ENCODE measurements at places on chromosomes 1 and 21.

GRCh38 chr1:204154568-204155255, 2.9 kb upstream of the ETNK2 start:
- DNase-seq, result peak; percentile 57

- peak; percentile 51 for DNase-seq
Observed at GRCh38 chr1:168772428-168773060, 43.5 kb upstream of the DPT start.

DNA sequence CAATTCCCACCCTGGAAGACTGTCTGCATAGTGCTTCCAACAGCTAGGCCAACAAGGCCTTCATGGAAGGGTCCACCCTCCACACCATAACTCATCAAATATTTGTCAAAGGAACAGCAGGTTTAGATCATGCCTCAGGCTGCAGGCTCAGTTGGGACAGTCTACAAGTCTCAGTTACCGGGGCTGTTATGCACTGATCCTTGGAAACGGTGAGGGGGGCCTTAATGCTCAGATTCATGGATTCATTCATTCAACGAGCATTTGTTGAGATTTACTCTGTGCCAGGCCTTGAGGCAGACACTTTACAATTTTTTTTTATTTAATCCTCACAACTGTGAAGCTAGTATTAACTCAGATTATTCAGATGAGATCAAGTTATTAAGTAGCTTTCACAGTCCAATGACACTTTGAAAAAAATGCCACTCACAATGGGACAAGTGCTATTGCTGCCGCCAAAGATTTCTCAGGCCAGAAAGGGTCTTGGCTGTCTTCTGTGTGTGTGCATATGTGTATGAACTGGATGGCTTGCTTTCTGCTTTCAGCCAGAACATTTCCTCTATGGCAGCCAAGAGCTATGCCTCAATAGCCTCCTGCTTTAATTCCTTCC, 8.9 kb upstream of the C1orf216 start:
- DNase-seq, result peak; percentile 59

GRCh38 chr1:119510046-119510445, 3.0 kb downstream of the HSD3B1 start:
- DNase-seq, result no peak

DNA sequence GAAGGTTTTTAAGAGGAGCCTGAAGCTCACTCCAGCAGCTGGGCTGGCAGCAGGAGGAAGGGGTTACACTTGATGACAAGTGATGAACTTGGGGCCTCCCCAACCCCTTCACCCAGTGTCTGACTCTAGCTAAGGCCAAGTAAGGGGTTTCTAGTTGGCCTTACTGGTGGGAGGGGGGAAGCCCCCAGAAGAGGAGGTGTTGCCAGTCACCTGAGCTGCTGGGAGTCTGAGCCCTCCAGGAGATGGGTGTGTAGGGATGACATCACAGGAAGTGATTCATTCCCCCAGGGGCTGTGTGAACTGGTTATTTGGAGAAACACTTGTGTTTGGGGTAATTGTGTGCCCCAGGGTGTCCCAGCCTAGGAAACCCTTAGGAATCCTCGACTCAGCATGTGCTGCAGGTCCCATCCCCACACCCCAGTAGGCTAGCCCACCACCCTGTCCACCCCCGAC, 3.1 kb downstream of the PADI1 start:
- peak; percentile 22 for DNase-seq

GRCh38 chr1:42684139-42684538, 1.9 kb downstream of the YBX1 start:
- DNase-seq, result no peak

DNA sequence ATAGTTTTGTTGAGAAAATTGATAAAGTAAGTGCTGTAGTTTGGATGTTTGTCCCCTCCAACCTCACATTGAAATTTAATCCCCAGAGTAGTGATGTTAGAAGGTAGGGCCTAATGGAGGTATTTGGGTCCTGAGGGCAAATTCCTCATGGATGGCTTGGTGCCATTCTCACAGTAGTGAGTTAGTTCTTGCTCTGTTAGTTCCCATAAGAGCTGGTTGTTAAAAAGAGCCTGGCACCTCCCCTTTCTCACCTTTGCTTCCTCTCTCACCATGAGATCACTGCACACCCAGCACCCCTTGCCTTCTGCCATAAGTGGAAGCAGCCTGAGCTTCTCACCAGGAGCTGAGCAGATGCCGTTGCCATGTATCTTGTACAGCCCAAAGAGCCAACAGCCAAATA, 354.8 kb upstream of the NFIA start:
- no peak for DNase-seq

DNA sequence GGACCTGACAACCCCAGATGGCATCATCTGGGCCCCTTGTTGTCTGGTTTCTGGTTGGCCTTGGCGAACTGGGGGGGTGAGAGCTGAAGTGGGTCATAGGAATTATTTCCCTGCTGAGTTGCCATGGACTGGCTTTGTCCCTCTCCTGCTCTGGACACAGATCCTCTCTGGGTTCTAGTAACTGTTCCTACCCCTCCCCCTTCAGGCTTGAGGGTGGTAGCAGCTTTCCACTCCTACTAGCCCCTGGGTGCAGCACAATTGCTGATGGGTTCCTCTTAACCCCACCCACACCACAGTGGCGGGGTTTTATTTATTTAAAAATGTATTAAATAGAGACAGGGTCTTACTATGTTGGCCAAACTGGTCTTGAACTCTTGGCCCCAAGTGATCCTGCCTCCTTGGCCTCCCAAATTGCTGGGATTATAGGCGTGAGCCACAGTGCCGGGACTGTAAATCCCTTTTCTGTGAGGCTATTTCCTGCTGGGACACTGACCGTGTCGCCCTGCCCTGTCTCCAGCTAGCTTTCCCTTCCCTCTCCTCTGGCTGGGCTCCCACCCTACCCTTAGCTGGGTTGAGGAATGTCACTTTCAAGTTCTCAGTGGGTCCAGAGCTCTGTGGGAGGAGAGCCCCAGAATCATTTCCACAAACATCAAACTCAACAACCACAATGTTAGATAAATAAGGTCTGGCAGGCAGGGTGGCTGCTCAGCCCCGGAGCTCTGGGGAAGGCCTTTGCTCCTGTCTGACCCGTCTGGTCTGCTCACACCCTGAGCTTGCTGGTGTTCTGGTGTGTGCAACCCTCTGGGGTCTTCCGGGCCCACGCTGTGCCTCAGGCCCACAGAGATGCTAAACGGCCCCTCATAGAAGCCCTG, 112.7 kb upstream of the WNT4 start:
- DNase-seq, result no peak

DNA sequence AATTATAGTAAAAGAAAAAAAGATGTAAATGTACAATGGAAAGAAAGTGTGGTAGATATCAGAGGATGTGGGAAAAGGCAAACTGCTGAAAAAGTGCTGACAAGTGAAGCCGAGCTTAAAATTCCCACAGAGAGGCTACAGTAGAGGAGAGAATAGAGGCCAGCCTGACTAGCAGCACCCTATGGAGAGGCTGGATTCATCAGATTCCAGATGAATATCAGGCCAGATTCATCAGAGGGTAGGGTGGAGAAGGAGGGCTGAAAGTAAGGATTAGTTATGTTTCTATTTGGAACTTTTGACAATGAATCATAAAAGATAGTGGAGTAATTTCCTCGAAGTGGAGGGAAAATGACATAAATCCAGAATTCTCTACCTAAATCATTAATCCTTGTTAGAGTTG, 60.4 kb upstream of the NEK7 start:
- no peak for DNase-seq

DNA sequence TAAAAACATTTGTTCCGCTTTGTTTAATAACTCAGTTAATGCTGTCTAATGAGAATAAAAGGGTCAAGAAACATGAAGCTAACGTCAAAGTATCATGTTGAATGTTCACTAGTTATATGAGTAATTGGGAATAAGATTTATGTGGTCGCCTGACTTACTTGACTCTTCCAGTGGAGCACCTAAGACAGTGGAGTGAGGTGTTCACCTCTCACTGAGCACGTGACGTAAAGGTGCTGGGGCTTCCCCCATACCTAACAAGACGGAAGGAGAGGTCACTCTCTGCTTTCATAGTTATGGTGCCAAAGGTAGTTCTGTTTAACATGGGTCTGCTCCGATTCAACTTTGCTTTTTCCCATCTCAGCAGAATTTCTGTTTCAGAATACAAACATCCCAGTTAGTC, 686 bp downstream of the KMO start:
- no peak for DNase-seq

DNA sequence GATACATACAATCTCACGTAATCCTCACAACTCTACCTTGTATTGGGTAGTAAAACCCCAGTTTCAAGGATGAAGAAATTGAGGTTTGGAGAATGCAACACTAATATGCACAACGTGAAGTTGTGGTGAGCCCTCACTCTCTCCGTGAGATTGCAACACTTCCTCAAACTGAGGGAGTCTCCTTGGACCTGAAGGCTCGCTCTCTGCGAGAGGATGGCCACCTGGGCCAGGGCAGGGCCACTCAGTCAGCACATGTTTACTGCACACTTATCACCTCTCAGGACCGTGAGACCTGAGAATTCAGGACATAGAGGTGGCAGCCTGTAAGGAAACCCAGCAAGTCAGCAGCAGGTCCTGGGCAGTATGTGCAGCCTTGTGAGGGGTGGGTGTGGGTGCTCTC, 8.7 kb downstream of the SH3BP5L start:
- no peak for DNase-seq

- no peak for DNase-seq
Observed at GRCh38 chr1:110070671-110071242, at the start of gene ALX3. Gene ALX3, minus strand, starts transcription at chr1:110070672. Its CDS starts 60 bp downstream, at chr1:110070612.

- DNase-seq, result no peak
Observed at GRCh38 chr1:93433407-93433961, 14.4 kb upstream of the FNBP1L start.

GRCh38 chr1:167635941-167636340, 5.9 kb downstream of the RCSD1 start:
- DNase-seq, result no peak
